ENCODE measurements at places on chromosomes 6 and 20. TPM values are rescaled to one million over a fixed set of nuclear protein-coding genes. Genes with fewer than 3 reads are reported as not detected.

GRCh38 chr20:37670351-37670791 is 23.5 kb upstream of the CTNNBL1 start:
- peak; percentile 37 for DNase-seq

DNA sequence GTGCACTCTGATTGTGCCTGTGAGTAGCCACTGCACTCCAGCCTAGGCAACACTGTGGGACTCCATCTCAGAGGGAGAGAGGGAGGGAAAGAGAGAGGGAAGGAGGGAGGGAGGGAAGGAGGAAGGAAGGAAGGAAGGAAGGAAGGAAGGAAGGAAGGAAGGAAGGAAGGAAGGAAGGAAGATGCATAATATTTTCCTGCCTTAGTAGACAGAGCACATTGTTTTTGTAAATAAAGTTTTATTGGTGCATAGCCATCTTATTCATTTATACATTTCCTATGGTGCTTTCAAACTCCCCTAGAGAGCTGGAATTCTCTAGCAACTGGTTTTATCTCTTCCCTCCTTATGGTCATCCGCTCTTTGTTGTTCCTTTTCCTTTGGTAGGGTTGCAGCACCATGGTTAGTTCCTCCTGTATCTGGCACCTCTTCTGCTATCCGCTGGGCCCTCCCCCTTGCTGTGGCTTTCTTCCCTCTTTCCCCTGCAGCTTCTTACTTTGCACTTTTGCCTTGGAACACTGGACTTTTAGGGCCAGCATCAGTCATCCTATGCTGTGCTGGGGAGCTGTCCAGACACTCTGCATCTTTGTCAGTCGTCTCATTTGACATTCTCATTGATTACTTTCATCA is 20.2 kb downstream of the GPR6 start:
- DNase-seq: no peak

TIAM2 gene
- polyA plus RNA-seq: 12.1 TPM

GRCh38 chr6:155943635-155944034 is 488.0 kb upstream of the NOX3 start:
- DNase-seq: no peak

LAMA4 gene
- 101 TPM for polyA plus RNA-seq

DNA sequence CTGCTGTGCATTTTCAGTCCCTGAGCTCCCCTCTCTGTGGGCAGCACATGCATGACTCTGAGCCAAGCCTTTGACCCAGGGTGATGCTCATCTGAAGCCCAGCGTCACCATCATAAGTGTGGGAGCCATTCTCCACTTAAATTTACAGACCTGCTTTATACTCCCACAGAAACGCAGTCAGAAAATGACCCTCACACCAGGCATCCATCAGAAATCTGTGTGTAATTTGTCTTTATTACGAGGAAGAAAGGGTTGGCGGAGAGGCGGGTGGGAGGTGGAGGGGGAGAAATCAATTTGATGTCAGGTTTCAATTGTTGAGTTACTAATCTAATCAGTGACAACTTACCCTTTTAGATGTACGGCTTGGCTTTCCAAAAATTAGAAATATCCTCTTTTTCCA is 353.6 kb downstream of the MAFB start:
- DNase-seq: no peak

- DNase-seq: no peak
Measured at GRCh38 chr6:51511081-51511480, 576.3 kb downstream of the PKHD1 start.

DNA sequence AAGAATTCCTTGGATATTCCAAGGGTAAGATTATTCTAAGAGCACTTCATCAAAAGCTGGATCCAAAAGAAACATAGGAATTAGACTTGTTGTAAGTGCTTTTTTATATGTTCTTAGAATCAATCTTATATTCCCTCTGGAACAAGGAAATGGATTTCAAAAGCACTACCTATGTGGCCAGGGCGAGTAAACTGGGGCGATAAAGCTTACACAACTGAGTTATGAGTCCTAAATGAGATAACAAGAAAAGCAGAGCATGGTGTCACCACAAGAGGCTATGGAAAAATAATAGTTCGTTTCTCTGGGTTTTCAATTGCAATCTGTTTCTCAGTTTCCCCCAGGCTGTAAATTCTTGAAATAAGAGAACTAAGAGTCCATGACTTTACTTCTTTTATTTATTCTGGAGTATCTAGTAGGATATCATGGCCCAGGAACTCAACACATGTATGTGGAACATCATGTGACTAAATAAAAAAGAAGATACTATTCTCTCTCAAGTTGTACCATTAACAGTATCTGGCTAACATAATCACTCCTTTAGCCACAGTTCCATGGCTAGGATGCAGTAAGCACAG is 51.5 kb downstream of the NUDT3 start:
- no peak for DNase-seq

- no peak for DNase-seq
Measured at GRCh38 chr20:1107176-1107575, 11.2 kb upstream of the PSMF1 start.

PDYN gene
- polyA plus RNA-seq: not detected

GRCh38 chr6:169083508-169083874 is 170.2 kb downstream of the THBS2 start:
- DNase-seq: no peak

ULBP3 gene
- 1.1 TPM for polyA plus RNA-seq

DNA sequence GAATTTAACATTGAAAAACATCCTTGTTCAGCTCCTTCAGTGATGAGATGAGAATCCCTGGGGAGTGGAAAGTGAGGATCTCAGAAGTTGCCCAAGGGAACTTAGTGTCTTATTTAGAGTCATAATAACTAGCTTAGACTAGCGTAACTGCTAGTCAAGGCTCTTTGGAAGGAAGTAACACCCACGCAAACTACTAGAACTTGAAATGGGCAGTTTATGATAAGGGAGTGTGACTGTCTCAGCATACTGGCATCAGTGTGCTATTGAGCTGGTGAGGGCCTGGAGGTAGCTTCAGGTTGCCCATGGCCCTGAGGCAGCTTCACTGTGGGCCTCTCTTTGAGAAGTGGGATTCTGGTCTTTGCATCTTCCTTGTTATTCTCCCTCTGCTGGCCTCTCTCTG is 40.1 kb downstream of the SLX4IP start:
- DNase-seq: no peak

WFDC9 gene
- not detected for polyA plus RNA-seq

- DNase-seq: no peak
Measured at GRCh38 chr6:165060720-165061119, 248.7 kb downstream of the C6orf118 start.
